GM13976 (cell line): ENCODE measurements at places on chromosomes 16 and 17.
A peak's percentile ranks its signal among the peaks of the same experiment; 100 is the strongest.

DNA sequence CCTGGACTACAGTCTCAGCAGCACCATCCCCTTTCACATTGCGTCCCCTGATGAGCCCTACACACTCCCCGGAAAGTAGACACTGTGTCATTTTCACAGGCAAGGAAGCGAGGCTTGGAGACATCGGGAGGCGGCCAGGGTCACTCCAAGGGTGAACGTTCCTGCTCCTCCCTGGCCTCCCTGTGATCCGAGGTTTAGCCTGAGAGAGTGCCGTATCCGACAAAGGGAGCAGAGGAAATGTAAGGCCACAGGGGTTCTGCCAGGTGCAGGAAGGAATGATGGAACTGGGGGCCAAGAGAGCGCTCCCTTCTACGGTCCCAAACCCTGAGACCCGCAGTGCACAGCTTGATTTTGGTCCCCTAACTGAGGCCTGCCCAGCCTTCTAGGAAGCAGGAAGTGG is 8.0 kb upstream of the PIK3R6 start:
- DNase-seq: no peak

DNA sequence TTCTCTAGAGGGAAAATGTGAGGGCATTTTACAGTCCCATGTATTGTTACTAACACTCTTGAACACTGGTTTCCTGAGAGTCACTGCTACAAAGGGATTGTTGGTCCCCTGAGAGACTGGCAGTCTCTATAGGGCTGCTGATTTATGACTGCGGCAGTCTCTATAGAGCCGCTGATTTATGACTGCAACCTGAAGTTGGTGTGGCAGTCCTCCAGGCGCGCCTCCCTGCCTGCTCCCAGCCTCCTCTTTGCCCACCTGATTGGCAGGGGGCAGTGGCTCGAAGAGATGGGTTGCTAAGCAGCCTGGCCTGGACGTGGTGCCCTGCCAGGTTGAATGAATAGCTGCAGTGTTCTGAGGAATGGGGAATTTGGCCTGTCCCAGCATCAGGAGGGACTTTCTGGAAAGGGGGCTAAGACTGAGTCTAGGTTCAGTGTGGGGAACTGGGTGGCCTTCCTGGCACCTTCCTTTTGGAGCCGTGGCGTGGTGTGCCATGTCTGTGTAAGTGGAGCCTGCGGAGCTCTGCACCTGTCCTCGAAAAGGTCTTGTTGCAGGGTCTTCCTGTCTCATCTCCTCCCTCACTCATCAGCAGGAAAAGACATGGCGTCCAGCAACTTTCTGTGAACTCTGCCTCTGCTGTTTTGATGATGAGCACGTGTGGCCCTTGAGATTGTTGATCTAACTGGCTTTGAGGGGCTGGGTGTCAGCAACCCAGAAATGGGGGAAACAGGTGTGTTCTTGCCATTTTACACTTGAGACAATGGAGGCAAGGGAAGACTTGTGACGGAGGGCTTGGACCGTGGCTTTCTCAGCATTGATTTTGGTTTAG is 24.9 kb downstream of the SAP30BP start:
- no peak for DNase-seq

DNA sequence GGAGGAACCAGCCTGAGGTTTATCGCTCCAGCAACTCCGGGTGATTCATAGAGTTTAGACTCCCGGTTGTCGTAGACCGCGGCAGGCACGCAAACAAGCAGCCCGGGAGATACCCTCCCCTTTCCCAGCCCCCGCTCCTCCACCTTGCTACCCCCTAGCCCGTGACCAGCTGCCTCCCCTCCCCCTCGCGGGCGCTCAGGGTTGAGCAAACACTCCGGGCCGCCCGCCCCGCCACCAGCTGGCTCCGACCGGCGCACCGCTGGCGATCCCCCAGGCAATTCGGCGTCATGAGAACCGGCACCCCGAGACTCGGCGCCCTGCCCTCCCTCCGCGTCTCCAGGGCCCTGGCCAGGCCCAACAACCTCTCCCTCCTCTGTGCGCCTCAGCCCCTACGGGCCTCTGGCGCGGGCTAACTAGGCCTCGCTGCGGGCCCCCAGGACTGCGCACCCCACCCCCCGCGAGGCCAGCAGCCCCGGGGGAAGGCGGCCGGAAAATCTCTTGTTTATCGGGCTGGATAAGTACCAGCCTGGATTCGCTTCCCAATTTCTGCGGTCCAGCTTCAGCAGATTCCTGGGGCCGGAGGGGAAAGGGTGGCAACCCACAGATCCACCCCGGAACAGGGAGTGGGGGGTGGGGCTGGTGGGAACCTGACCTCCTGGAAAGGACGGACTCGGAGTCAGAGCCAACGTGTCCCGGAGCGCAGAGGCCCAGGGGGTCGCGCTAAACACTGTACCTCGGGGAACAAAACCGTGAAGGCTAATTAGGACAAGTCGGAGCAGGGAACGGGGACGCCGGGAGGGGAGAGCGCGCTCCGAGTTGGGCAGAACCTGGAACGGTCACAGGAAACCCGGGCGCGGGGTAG is 951 bp upstream of the GPRC5C start:
- DNase-seq: peak; percentile 75

- DNase-seq: no peak
Observed at GRCh38 chr16:14140923-14141322, 69.8 kb downstream of the MRTFB start.

GRCh38 chr17:42796066-42796758 is 2.3 kb downstream of the COA3 start:
- no peak for DNase-seq

- DNase-seq: no peak
Observed at GRCh38 chr17:58096892-58097291, 13.7 kb downstream of the DYNLL2 start.

- DNase-seq: no peak
Observed at GRCh38 chr16:50440991-50441390, 72.2 kb upstream of the BRD7 start.

DNA sequence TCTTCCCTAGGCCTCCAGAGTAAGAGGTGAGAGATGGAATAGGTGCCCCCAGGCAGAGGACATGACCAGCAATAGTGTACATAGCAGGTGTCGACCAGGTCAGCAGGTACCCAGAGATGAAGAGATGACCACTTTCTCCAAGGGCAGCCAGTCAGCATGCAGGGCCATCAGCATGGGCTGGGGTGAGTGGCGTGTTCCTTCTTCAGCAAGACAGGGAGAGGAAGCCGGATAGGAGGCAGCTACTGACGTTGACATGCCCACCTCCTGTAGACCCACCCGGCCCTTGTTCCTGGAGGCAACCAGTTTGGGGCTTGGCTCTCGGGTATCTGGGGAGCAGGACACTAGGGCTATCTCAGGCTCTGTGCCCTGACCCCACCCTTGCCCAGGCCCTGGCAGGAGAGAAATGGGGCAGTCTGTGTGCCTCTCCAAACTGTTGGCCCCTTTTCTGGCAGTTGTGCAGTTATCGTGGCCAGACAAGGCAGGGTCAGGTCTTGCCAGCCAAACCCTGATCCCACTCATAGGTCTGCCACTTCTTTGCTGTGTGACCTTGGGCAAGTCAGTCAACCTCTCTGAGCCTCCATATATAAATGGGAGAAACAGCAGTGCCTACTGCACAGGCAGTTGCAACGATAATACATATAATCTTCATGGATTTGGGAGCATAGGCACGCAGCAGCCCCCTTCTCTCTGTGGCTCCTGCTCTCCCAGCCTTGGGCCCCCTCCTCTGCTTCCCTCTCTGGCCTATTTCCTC is 1.4 kb upstream of the NDRG4 start:
- no peak for DNase-seq

DNA sequence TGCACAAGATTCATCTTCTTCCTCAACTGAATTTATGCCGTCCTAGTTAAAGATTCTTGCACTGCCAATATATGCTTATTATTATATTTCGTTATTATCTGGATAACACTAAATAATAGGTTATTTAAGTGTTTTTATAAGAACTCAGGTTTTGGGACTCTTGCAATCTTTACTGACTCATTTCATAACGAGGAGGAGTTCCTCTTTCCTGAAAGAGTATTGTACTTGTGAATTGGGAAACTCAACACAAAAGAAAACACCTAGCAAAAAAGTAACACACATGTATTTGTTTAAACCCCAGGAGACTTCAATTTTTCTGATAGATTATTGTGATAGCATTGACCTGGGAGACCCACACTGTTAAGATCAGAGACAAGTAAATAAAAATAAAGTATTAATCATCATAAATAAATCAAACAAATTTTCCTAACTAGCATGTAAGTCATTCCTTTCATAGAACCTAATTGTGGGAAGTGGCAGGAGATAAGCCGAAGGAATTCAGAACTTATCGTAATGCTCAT is 505.8 kb downstream of the KCNJ2 start:
- no peak for DNase-seq

- DNase-seq: no peak
Observed at GRCh38 chr17:75637143-75637538, 3.9 kb downstream of the SMIM5 start.

GRCh38 chr17:42833767-42834422 is 698 bp downstream of the PSME3 start:
- no peak for DNase-seq

DNA sequence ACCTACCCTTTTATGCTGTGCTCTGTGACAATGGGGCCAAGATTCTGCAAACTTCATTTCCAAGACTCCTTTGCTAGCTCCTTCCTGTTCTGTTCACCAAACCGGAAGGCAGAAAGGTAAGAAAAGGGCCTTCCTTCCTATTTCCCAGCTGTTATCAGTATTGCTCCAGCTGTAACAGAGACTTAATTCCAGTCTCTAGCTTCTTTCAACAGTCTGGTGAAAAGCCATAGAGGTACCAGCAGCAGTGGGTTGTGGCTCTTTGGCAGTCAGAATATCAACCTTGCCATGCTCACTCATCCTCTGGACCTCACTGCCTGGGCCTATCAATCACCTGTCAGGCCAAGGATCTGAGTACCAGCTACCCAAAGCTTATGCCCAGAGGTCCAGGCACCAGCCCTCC is 89.4 kb upstream of the C17orf78 start:
- DNase-seq: no peak

- DNase-seq: peak; percentile 28
Observed at GRCh38 chr17:35740997-35741931, 9.8 kb downstream of the RASL10B start.

GRCh38 chr17:57130708-57131461 is 45.8 kb downstream of the AKAP1 start:
- peak; percentile 93 for DNase-seq

DNA sequence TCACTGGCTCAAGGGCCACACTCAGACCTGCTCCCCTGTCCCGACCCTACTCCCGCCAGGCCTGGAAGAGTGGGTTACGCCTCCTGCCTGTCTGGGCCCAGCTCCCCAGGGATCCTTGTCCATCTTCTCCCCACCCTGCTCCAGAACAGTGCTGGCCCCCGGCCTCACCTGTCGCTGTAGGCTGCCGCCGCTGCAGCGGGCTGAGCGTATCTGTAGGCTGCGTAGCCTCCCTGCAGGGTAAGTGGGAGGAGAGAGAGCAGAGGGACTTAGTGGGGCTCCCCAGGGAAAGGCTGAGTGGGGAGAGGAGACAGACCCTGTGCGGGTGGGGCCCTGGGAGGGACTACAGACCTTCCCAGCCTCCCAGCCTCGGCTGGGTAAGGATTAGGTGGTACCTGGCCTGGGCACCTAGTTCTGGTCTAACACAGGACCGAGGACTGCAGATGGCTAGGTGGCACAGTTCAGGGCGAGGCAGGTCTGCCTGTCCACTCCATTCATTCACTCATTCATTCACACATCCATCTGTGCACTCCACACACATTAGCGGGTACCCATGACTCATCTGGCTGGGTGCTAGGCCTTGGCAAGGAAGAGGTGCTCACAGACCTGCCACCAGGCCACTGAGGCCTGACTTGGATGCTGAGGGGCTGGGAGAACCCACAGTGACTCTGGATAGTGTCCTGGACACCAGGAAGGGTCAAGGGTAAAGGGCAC is 20.9 kb downstream of the ENGASE start:
- no peak for DNase-seq

GRCh38 chr16:52033992-52034391 is 513.0 kb downstream of the TOX3 start:
- DNase-seq: no peak

DNA sequence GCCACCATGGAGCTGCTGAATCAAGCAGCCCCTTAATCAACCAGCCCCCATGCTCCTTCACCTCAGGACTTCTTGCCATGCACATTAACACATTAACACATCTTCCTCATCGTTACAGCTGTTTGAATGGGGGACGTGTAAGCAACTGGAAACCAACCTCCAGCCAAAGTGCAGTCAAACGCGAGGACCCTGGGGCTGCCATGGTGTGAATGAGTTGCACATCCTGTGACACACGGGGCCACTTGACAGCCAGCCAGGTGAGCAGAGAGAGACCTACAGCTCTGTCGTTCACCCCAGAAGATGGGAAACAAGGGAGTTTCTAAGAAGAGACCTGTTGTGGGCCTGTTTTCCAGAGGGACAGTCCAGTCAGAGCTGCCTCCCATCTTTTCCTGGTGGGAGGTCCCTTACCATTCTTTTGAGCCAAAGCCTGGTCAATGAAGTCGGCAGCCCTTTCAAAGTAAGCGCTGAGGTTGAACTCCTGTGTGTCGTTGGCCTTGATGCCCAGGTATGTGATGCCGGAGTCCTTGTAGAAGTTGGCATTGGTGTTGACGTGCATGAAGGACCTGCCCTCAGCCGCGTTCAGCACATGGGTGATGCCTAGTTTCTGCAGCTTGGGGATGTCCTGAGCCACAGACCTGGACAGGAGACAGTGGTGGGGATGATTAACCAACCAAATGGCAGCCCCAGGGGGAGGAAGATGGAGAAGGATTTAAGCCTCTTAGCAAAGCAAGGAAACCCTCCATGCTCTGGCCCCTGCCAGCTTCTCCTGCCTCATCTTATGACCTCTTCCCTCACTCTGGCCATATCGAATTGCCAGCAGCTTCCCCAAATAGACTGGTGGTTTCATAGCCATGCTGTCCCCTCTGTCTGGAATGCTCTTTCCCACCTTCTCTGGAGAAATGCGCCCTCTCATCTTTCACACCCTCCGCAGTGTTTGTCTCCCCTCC is 4.2 kb downstream of the DUSP3 start:
- DNase-seq: no peak

GRCh38 chr17:59812139-59812538 is 80.6 kb downstream of the TUBD1 start:
- DNase-seq: peak; percentile 45

GRCh38 chr16:87233928-87234327 is 83.3 kb downstream of the C16orf95 start:
- DNase-seq: no peak

DNA sequence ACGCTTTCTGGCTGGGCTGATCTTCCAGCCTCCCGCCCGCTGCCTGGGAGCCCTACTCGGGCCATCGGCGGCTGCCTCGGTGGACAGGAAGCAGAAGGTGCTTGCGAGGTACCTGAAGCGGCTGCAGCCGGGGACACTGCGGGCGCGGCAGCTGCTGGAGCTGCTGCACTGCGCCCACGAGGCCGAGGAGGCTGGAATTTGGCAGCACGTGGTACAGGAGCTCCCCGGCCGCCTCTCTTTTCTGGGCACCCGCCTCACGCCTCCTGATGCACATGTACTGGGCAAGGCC is 30.7 kb downstream of the CIITA start:
- no peak for DNase-seq
